Kidney tubule cell (primary cell): ENCODE measurements at places on chromosomes 3 and 15.

GRCh38 chr3:59192473-59192872 lies 142.6 kb upstream of the CFAP20DC start:
- DNase-seq: peak; percentile 75

DNA sequence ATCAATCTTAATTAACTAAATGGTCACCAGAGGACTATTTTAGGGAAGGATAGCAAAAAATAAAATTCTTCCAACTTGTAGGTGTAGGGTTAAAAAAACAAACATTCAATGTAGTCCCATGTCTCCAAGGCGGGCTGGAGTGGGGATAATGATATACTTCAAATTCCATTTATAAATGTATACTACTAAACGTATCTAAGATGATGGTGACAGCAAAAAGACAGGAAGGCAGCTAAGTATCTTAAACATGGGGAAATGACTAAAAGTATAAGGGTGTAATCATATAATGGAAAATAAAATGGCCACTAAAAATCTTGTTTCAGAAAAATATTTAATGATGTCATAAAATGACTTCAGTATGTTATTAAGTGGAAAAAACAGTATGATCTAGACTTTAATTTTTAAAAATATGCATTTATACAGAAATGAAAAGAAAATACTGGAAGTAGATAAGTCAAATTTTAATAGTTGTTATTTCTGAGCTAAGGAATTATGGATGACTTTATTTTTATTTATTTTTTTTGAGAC lies 181.7 kb downstream of the SUCLG2 start:
- no peak for DNase-seq

DNA sequence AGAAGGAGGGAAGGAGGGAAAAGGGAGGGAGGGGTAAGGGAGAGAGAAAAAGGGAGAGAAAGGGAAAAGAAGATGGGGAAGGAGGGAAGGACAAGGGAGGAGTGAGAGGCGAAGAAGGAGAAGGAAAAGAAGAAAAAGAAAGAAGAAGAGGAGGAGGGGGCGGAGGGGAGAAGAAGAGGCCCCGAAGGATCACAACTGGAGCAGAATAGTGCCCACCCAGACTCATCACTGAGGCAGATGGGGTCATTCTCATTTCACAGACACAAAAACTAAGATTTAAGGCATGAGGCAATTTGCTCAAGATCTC lies 2.7 kb upstream of the ALAS1 start:
- DNase-seq: no peak

GRCh38 chr3:46713050-46713897 lies 4.4 kb downstream of the PRSS50 start:
- no peak for DNase-seq

DNA sequence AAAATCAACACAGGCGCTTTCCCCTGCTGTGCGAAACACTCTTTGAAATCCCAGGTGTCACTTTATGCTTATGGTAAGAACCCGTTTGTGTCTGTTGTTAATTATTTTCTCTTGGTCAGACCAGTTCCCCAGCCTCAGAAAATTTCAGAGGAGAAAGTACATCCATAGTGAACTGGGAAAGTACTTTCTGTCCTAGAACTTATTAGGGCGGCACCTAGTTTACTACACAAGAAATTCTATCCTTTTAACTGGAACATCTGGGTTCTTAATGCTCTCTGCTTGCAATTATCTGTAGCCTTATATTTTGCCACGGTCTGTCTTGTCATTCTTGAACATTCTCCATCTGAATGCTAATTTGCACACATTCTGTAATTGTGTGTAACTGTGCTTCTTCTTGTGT lies 215.0 kb downstream of the PTPRG start:
- DNase-seq: no peak

GRCh38 chr3:8743021-8743601 lies 9.5 kb downstream of the CAV3 start:
- peak; percentile 24 for DNase-seq

DNA sequence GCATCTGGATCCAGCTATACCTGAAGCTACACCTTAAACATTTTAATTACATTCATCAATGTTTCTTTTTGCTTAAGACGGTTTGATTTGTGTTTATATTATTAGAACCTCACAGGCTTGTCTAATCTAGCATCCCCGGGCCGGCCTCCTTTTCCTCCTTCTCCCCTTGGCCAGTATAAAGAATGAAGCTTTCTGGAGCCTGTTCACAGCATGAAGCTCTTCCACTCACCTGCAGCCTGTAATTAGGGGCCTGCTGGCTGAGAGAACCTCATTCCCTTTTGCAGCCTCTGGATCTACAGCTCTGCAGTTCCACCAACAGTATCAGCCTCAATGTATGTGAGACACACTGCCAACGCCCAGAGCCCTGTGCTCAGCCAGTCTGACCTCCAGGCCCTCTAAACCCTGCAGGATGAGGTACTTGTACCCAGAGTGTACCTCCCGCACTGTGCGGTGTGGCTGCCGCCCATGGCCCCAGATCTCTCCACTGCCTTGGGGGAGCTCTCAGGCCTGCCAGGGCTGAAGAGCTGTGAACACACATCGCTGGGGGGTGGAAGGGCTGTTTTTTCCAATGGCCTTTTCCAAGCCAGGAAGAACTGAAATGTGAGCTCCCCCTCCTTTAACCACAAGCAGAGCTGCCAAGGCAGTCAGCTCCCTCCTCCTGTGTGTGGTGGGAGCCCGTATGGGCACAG lies 114.7 kb upstream of the ALDH1A3 start:
- DNase-seq: no peak

GRCh38 chr3:165336786-165337185 lies 140.6 kb upstream of the SLITRK3 start:
- peak; percentile 1 for DNase-seq

- peak; percentile 49 for DNase-seq
Observed at GRCh38 chr3:131350506-131350905, 31.1 kb upstream of the NUDT16 start.

DNA sequence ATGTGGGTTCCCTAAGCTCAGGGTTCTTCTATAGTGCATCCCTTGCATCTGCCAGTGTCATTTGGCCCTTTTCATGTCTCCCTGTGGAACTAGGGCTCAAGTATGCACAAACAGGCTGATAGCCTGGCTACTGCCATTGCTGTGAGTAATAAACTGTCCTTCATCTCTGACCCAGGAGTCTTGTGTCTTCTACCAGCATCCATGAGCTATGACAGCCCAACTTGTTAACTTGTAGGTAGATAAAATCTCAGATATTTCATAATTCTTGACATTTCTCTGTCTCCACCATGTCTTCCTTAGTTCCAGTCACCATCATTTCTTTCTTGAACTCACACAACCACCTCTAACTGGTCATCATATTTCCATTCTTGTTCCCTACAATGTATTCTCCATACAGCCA lies 19.5 kb upstream of the BCL2L10 start:
- no peak for DNase-seq

DNA sequence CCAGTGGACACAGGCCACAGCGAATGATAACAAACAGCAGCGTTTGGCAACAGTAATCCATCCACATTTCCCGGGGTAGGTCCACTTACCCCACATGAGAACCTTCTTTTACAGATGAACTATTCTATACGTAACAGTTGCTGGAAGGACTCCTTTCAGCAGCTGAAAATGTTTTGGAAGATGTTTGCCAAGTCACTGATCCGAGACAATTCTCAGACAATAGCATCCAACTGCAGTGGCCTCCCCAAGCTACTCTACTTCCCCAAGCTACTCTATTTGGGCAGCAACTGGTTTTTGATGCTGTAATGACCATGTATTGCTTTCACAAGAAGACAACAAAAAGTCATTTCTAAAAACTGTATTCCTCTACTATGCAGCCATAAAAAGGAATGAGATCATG lies 87.5 kb downstream of the ADAMTS17 start:
- DNase-seq: no peak

- peak; percentile 88 for DNase-seq
Observed at GRCh38 chr15:68795298-68795848, 25.3 kb downstream of the ANP32A start.

- peak; percentile 93 for DNase-seq
Observed at GRCh38 chr15:38226608-38227266, 25.9 kb upstream of the SPRED1 start.

DNA sequence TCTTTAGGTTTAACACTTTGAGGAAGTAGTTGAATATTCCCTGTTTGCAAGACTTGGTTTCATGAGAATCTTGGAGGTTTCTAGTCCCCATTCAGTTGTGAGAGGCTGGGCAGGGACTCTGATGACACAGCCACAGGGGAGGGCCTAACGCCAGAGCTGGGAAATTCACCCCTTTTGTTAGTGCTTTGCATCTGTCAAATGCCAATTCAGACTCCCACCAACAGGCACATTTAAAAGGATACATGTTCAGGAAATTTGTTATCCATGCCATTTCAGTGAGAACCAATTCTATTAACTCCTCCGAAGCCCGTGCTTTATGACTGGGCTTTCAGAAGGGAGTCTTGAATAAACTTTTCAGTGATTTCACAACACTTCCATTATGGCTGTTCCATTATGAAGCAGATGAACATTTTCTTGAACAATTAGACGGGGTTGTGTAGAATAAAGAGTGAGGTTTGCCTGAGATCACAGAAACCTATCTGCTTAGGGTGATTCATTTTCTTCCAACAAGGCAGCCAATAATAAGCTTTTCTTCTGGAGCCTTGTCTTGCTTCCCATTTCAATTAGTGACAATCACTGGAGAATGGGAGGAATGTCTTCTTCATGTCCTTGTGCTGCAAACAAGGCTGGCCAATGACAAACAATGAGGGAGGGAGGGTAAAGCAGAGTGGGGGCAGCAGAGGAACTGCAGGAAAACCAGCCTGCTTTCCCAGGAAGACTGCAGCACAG lies 90.6 kb downstream of the SOX14 start:
- no peak for DNase-seq

GRCh38 chr3:126170073-126170777 lies 10.2 kb downstream of the ALDH1L1 start:
- peak; percentile 28 for DNase-seq
